ENCODE measurements at places on chromosomes 6 and 20. TPM values are rescaled to one million over a fixed set of nuclear protein-coding genes. Genes with fewer than 3 reads are reported as not detected.

DNA sequence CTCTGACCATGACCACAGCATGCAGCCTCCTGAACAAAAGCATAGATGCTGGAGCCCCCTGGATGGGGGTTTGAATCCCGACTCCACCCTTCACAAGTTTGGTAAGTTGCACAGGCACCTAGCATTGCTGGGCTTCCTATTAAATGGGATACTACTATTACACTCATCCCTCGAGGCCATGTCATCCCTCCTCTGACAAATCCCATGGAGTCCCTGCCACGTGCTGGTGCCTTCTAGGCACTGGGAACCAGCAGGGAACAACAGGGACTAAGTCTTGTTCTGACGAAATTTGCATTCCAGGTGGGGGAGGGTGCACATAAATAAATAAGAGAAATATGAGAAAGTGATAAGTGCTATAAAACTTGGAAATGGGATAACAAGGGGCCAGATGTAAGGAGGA lies 15.3 kb upstream of the SIRPA start:
- no peak for DNase-seq

GRCh38 chr6:21902628-21903169 lies 309.1 kb downstream of the SOX4 start:
- DNase-seq, result no peak

- no peak for DNase-seq
These were observed 164.6 kb downstream of the ZNF217 start for GRCh38 chr20:53428996-53429395.

DNA sequence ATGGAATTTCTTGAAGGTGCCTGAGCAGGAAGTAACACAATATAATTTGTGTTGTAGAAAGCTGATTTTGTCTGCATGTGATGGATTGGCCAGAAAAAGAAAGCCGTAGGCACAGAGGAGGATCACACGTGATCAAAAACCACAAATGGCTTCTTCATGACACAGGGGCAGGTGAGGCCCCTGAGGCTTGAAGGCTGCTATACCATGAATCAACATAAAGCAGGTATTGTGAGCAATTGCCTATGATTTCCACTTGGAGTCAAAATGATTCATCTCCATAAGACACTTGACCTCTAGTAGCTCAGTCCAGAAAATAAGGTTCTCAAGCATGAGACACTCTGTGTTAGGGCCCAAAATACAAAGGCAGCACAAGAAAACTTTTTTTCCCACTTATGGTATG lies 42.4 kb upstream of the EYA4 start:
- no peak for DNase-seq

DNA sequence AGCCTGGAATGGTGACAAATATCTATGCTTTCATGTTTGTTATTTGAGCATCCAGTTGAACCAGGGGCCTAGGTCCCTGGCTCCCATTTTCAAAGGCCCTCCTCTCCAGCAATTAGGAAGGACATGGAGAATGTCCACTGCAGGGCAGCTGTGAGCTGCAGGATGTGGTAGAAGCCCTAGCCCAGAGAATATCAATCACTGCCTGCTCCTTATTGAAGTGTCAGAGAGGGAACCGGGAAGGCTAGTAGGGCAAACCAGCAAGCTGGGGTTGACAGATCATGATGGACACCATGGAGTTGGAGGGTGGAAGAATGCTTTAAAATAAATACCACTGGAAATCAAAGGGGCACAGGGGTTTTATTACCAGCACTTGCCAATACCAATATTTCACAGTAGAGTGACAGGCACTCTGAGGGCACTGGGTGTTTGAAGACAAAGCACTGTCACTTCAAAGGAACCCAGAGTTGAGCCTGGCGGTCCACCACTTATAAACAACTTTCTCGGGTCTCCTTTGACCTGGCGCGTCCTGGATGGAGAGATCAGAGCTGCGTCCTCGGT lies 47.7 kb downstream of the ZNF831 start:
- DNase-seq, result no peak

DNA sequence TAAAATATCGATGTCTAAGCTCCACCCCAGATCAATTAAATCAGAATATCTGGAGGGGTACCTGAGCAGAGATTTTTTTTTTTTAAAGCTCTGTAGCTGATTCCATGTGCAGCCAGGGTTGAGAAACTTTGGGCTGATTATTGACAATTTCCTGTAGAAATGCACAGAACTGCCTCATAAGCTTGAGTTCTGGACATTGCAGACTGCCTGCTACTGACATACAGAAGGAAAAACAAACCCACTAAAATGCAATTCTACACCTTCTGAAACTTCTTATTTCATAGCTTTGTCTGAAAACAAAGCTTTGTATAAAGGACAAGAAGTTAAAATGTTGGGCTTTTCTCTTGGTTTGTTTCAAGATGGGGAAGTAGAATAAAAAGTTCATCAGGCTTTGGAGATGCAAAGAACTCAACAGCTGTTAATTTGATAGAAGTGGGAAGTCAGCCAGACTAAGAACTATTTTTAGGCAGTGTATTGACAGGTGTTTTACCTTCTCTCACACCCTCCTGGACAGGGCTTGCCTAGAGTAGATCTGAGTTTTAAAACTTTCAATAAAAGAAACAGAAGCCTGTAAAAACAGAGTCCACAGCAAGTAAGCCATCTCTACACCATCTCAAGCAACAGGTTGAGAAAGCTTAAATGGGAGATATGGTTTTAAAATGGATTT lies 147.7 kb downstream of the KCNQ5 start:
- no peak for DNase-seq

- DNase-seq, result peak; percentile 98
These were observed at the start of gene SLX4IP for GRCh38 chr20:10434832-10435812. TSS of gene SLX4IP (plus strand) at chr20:10435305. CDS start at chr20:10458205, 22,900 bp downstream.

- no peak for DNase-seq
These were observed 187.1 kb downstream of the BCAS1 start for GRCh38 chr20:53883098-53883911.

- no peak for DNase-seq
These were observed 25.1 kb downstream of the ADRM1 start for GRCh38 chr20:62327726-62328495.

DNA sequence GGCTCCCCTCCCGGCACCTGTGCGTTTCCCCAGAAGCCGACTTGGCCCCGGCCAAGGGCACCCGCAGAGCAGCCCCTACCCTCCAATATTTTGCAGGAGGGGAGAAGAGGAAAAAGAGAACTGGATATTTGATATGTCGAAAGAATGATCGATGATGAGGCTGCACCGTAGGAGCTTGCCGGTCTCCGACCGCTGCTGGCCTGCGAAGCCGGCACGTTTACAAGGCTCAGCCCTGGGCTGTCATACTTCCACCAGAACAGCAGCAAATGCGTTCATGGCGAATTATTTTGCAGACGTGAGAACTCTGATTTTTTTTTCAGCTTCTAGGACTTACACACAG lies 296.7 kb downstream of the TFAP2C start:
- DNase-seq, result peak; percentile 48

- no peak for DNase-seq
These were observed 32.1 kb upstream of the CCN6 start for GRCh38 chr6:112021691-112022310.

- DNase-seq, result peak; percentile 93
These were observed 881 bp downstream of the BICRAL start for GRCh38 chr6:42782689-42783176.

GRCh38 chr6:13400772-13401171 lies 72.4 kb upstream of the TBC1D7 start:
- DNase-seq, result no peak

DNA sequence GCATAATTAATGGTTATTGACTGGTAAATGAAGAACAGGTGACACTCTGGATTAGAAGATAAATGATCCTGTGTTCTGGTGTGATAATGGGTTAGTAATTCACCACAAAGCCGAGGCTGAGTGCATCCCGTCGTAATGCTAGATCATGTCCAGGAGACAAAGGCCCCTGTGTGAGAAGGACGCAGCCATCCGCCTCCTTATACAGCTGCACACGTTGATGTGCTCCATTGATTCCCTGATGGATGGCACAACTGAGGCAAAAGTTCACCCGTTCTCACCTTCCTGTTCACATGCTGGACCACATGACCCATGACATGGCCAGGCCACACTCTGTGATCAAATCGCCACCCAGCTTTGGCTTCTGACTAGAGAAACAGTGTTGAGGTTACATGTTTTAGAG lies 136.1 kb downstream of the FOXC1 start:
- DNase-seq, result no peak

DNA sequence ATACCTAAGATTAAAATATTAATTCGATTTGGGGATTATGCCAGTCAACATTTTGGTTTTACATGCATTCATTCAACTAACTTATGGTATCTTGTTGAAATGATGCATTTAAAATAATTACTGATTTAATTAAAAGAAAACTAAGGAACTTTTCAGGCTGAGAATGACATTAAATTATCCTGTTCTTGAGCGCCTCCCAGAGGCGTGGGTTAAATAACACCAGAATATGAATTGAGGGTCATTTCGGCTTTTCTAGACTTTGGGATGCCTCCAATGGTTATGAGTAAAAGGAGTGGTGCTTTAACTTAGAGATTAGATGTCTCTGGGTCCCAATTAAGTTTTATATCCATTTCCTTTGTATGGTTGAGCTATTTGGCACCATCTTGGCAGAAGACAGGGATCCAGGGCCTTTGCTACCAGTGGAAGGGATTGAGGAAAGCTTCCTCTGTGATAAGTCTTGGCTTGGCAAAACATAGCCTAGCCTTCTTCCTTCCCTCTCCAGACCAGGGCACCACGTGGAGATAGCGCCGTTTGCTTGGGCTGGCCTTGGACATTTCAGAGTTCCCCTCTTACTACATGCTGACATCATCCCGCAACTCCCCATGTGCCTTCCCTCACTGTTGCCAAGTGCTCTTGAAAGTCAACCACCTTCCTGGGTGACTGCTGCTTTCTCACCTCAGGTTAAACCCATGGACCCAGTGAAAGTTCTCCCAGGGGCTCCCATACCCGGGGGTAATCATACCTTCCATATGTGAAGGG lies 28.7 kb downstream of the GNAS start:
- DNase-seq, result no peak

GRCh38 chr20:4335722-4336121 lies 320.4 kb upstream of the RNF24 start:
- no peak for DNase-seq

- no peak for DNase-seq
These were observed 37.9 kb upstream of the MAS1 start for GRCh38 chr6:159852877-159853276.

DNA sequence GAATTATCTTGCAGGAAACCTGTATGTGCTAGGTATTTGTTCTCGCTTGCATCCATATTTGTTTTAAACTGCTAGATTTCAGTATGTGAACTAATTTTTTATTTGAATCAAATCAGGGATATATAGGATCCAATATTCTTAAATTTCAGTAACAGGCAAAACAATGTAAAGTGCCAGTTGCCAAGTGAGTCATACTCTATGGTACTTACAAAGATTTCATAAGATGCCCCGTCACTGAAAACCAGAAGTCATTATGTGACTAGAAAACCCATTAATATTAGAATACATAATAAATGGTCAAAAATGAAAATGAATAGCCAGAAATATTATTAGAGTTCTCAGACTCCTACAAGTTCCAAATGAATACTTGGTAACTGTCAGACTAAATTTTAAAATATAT lies 481.2 kb downstream of the TFAP2A start:
- no peak for DNase-seq

- no peak for DNase-seq
These were observed 140.1 kb upstream of the BEND6 start for GRCh38 chr6:56814802-56815201.

- DNase-seq, result no peak
These were observed 207.8 kb downstream of the OTOR start for GRCh38 chr20:16955971-16956370.

GRCh38 chr20:11072982-11073381 lies 399.2 kb upstream of the JAG1 start:
- DNase-seq, result no peak

DNA sequence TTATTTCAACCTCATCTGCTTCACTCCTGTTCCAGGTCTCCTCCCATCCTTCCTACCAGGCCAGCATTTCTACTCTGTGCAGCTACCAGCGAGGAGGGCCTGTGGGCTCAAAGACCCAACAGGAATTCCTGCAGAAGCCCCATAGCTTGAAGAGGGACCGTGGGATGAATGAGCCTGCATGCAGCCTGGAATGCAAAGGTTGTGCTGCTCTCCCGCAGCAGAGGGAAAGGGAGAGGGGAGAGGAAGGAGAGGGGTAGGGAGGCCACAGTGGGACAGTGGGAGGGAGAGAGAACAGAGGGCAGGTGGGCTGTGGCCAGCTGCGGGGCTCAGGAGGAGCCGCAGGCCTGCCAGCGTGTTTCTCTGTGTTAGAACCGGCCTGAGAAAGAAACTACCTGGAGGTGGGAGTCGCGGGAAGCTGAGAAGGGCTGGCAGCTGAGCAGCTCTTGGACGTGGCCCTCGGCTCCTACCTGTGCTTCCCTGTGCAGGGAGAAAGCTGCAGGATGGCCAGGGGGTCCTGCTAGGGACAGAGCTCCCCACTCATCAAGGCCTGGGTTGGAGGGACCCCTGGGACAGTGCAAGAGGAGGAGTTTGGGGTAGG lies 66.1 kb upstream of the MLN start:
- peak; percentile 22 for DNase-seq

DNA sequence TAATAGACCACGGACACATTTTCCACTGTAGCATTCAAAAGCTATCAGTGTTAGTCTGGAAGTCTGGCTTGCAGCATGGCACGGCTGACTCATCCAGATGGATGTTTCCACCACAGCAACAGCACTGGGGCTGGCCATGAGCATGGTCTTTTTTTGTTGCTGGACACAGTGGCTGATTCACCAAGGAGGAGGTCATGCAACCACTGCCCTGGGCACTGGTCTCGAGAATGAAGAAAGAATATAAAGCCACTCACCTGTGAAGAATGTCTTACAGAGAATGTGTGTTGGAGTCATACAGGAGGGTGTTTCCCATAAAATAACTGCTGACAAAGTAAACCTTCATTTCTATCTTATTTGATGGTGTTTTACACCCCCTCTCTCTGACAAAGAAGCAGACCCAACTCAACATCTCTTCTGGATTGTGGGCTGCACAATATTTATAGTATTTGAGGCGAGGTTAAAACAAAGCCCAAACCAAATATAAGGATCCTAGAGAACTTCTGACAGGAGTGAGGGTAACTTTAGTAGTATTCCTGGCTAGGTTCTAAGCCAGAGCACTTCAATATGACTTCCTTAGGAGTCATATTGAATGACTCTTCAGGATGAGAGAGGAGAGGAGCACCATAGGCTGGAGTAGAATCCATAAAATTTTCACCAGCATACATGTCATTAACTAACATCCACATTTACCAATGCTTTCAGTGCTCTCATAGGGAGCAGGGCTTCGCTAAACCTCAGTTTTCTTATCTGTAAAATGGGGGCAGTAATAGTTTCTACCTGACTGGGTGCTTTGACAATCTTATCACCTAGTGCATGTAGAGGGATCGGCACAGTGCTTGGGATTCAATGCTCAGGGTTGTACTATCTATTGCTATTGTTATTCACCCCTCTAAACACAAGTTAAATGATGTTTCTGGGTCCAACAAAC lies 121.4 kb downstream of the KIF13A start:
- peak; percentile 23 for DNase-seq

The SAMD3 gene
- 0.86 TPM for polyA plus RNA-seq

The COL11A2 gene
- polyA plus RNA-seq, result 29.8 TPM

The POM121L2 gene
- not detected for polyA plus RNA-seq

The TXLNB gene
- 150 TPM for polyA plus RNA-seq

The PXDC1 gene
- 32.7 TPM for polyA plus RNA-seq

The SLC22A1 gene
- 1.1 TPM for polyA plus RNA-seq

The ZC2HC1B gene
- not detected for polyA plus RNA-seq

The PROKR2 gene
- not detected for polyA plus RNA-seq

The PI16 gene
- 42.4 TPM for polyA plus RNA-seq

The GPX5 gene
- not detected for polyA plus RNA-seq

The BACH2 gene
- 6.7 TPM for polyA plus RNA-seq

Measured in muscle of back (tissue), 13 donors.